ENCODE measurements at places on chromosomes 7 and 10. TPM values are rescaled to one million over a fixed set of nuclear protein-coding genes. Genes with fewer than 3 reads are reported as not detected.

- DNase-seq = no peak
Measured at GRCh38 chr10:34196058-34196433, 619.0 kb downstream of the PARD3 start.

DNA sequence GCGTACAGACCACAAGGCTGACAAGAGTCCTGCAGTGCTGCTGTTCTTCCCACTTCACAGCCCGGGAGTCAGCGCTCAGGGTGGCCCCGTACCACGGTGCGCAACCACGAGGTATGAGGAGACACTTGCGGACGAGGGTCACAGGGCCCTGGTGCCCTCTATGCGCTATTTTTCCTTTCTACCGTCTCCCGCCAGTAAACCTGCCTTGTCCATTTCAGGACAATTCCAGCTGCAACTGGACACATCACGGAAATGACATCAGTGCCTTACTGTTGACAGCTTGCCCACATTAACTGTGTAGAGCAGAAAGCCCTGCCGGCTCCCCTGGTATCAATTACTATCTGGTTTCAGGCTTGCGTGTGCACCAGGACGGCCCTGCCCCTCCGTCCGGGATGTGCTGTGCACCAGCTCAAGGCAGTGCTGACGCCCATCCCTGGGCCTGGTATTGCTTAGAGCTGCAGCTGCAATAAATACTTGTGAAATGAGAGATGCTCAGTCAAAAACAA, 65.1 kb downstream of the ZRANB1 start:
- peak; percentile 34 for DNase-seq

DNA sequence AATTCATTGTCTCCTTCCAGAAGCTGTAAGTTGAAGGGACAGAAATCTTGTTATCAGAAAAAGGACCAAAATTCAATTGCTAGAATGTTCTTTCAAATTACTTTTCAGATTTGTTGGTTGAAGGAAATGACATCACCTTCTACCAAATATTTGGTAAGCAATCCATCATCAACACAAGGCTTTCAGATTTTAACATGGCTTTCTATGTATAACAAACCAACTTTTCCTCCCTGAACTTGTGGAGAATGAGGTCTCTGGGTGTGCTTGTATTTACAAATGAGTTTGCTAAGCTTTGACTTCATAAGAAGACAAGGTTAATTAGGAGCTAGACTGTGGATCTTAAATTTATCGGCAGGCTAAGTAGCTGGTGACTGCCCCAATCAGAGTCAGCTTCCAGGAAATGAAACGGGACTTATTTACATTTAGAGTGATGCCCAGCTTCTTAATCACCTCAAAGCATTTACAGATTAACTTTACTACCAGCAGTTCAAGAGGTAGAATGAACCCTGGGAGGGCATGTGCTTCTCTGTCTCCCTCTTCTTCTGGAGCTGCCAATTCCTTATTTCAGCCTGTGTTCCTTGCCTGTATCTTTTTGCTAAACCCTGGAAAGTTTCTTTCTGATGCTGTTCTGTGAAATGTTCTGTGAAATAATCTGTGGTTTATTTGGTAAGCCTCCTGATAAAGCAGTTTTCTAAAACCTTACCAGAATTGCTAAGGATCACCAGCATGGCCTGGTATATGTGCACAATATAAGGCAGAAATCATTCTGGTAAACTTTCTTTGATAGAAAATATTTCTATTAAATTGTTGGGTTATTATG, 248.8 kb upstream of the FZD8 start:
- no peak for DNase-seq

The UBE2D1 gene
- total RNA-seq = 9.4 TPM

The EBF3 gene
- 6.5 TPM for total RNA-seq

Data from dermis blood vessel endothelial cell (primary cell).